Progenitor cell of endocrine pancreas (in vitro differentiated cells): ENCODE measurements at places on chromosomes 3 and 15.

- peak overlapping the region; percentile 93 for H3K27ac ChIP-seq
- H3K36me3 ChIP-seq = no peaks in the 10 kb centered on the region
- H3K4me3 ChIP-seq = peak overlapping the region; percentile 90
- no peaks in the 10 kb centered on the region for H3K27me3 ChIP-seq
Observed at GRCh38 chr15:85793641-85794597, 806 bp downstream of the KLHL25 start.

GRCh38 chr15:61126811-61127210 lies 102.3 kb downstream of the RORA start:
- DNase-seq = no peak
- H3K27ac ChIP-seq = no peak overlapping the region
- H3K27me3 ChIP-seq = peaks cover 39% of the 10 kb centered on the region
- H3K4me3 ChIP-seq = no peak overlapping the region
- H3K36me3 ChIP-seq = no peaks in the 10 kb centered on the region

DNA sequence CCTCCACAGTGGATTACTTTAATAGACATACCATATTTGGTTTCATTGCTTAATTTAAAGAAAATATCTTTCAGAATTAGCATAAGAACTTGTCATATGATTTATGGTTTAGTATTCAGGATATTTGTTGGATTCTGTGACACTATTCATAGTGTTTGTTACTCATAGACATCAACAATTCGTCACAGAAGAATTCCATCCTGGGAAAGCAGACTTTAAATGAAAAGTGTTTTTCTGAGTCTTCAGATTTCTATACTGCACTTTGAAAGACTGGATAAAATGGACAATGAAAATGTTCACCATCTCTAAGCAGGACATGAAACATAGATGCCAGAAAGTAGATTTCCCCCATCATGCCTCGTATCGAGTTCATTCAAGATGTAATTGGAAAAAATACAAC lies 435.6 kb upstream of the ONECUT1 start:
- H3K4me1 ChIP-seq = peaks cover 15% of the 10 kb centered on the region
- no peak overlapping the region for H3K4me3 ChIP-seq
- peaks cover 2% of the 10 kb centered on the region for H3K36me3 ChIP-seq
- no peak for DNase-seq
- no peaks in the 10 kb centered on the region for H3K27me3 ChIP-seq

GRCh38 chr3:97646932-97647331 lies 117.6 kb upstream of the ARL6 start:
- H3K4me1 ChIP-seq = peaks cover 6% of the 10 kb centered on the region
- DNase-seq = no peak
- H3K27ac ChIP-seq = no peak overlapping the region
- H3K27me3 ChIP-seq = no peaks in the 10 kb centered on the region

DNA sequence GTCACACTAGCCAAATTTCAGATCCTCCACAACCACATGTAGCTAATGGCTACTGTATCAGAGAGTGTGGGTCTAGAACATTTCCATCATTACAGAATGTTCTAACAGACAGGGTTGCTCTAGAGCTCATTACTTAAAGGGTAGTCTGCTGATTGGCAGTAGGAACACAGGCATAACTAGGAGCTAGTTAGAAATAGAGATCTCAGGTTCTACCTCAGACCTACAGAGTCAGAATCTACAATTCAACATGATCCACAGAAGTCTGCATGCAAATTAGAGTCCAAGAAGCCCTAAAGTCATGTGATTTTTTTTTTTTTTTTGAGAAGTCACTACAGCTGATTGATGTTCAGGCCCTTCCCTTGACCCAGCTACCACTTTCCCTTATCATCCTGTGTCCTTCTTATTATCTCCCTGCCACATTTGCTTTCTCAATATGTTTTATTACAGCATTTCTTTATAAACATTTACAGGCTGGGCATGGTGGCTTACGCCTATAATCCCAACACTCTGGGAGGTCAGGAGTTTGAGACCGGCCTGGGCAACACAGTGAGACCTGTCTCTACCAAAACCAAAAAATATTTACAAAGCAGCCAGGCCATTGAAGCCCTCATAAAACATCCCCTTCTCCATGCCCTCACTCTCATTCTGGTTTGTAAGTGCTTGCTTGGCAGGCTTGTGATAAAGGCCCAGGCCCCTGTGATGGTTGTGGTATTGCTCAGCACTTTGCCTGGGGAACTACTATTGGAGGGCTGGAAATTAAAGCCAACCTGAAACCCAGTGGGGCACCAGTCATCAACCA lies 3.8 kb upstream of the ABHD5 start:
- H3K4me1 ChIP-seq = peaks cover 15% of the 10 kb centered on the region
- peaks cover 13% of the 10 kb centered on the region for H3K36me3 ChIP-seq
- H3K27me3 ChIP-seq = no peaks in the 10 kb centered on the region
- no peak overlapping the region for H3K27ac ChIP-seq
- H3K4me3 ChIP-seq = no peak overlapping the region
- DNase-seq = no peak

DNA sequence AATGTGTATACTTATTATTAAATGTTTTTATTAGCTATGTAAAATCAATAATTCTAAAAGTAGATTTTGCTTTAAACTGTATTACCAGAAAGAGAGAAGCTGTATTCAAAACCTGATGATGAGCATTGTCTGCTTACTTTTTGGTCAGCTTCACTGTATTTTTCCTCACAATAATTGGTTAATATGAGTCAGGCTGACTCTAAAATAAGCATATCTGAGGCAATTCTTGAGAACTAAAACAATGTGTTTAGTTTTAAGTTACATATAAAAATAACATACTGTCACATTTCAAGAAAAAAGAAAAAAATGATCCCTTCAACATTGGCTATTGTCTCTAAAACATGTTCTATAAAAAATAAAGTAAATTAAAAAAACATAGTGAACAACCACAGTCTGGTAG lies 66.1 kb downstream of the EPHA3 start:
- H3K36me3 ChIP-seq = no peaks in the 10 kb centered on the region
- no peak overlapping the region for H3K4me3 ChIP-seq
- DNase-seq = no peak

- H3K27me3 ChIP-seq = no peaks in the 10 kb centered on the region
- no peak overlapping the region for H3K4me3 ChIP-seq
- no peak for DNase-seq
- H3K36me3 ChIP-seq = peaks cover 7% of the 10 kb centered on the region
- no peak overlapping the region for H3K27ac ChIP-seq
Observed at GRCh38 chr3:52489453-52489852, 5.7 kb upstream of the STAB1 start.

- H3K36me3 ChIP-seq = peaks cover 3% of the 10 kb centered on the region
- no peak for DNase-seq
- H3K27ac ChIP-seq = peak overlapping the region; percentile 74
- peak overlapping the region; percentile 79 for H3K4me3 ChIP-seq
- H3K27me3 ChIP-seq = no peaks in the 10 kb centered on the region
- peaks cover 19% of the 10 kb centered on the region for H3K4me1 ChIP-seq
Observed at GRCh38 chr15:66700412-66700801, 1.6 kb upstream of the SMAD6 start.

DNA sequence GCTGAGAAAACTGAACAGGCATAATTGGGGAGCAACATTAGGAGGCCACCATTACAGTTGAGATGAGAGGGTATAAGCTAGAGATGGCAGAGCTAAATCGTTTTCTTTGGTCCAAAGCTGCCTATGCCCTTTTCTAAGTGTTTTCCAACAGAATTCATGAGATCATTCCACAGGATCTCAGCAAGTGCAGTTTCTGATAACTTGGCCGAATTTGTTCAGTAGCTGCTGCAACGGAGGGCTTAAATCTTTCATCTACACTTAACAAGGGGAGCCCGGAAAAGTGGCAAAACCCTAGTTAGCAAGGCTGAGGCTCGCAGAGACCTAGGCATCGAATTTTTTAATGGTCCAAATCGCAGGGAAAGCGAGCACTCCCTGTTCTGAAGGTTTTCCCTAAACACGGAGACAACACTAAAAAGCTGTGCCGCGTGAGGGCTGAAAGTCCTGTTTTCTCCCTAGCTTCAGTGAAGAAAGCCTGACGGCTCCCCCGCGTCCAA lies 531 bp upstream of the BLOC1S6 start:
- H3K36me3 ChIP-seq = no peaks in the 10 kb centered on the region
- H3K4me3 ChIP-seq = peak overlapping the region; percentile 98
- peaks cover 28% of the 10 kb centered on the region for H3K4me1 ChIP-seq
- DNase-seq = no peak

DNA sequence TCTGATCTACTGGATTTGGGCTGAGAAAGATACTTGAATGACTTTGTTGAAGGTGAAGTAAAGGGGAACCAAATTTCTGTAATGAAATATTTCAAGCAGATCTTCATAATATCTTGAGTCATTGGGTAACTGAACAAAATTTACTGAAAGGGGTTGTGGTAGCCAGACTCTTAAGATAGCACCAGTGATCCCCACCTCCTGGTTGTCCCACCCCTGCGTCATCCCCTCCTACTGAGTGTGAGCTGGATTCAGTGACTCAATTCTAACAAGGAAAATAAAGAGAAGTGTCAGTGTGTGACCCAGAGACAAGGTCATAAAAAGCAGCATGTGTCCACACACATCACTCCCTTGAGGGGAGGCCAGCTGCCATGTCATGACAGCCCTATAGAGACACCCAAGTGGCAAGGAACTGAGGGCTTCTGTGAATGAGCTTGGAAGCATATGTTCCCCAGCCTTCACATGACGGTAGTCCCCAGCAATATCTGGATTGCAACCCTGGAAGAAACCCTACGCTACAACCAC lies 107.1 kb downstream of the MECOM start:
- H3K27ac ChIP-seq = no peak overlapping the region
- H3K36me3 ChIP-seq = peaks cover 6% of the 10 kb centered on the region
- no peak overlapping the region for H3K4me3 ChIP-seq
- H3K27me3 ChIP-seq = no peaks in the 10 kb centered on the region

- no peaks in the 10 kb centered on the region for H3K27me3 ChIP-seq
- no peak overlapping the region for H3K4me3 ChIP-seq
- DNase-seq = no peak
- H3K36me3 ChIP-seq = no peaks in the 10 kb centered on the region
- H3K27ac ChIP-seq = no peak overlapping the region
Observed at GRCh38 chr3:86563400-86563970, 427.5 kb downstream of the VGLL3 start.

GRCh38 chr15:56739964-56740640 lies 6.8 kb upstream of the ZNF280D start:
- H3K27ac ChIP-seq = no peak overlapping the region
- no peaks in the 10 kb centered on the region for H3K4me1 ChIP-seq
- DNase-seq = no peak
- no peak overlapping the region for H3K4me3 ChIP-seq
- H3K36me3 ChIP-seq = peaks cover under 1% of the 10 kb centered on the region
- H3K27me3 ChIP-seq = no peaks in the 10 kb centered on the region

DNA sequence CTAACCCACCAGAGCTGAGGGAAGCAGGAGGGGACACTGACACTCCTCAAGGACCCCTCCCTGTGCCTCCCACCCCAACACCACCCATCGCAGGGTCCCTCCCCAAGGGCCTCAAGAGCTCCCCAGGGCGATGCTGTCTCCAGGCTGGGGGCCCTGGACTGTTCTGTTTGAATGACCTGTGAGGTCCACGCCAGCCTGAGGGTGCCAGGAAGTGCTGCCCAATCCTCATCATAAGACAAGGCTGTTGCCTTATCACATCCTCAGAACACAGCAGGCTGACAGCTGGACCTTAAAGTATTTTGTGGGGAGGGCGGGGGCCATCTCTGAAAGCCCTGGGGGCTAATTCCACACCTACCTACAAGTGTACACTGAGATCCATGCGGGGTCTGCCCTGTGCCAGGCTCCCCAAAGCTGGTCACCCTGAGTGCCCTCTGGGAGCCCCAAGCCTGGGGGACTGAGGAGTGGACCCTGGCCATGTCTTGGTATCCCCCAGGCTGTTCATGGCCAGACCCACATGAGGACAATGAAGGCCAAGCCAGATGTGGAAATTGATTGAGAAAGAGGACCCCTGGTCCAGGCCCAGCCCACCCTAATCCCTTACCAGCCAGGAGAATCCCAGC lies 23.8 kb upstream of the GOLGA6C start:
- DNase-seq = no peak
- H3K4me3 ChIP-seq = no peak overlapping the region
- no peaks in the 10 kb centered on the region for H3K36me3 ChIP-seq
- no peak overlapping the region for H3K27ac ChIP-seq
- peaks cover 25% of the 10 kb centered on the region for H3K27me3 ChIP-seq

DNA sequence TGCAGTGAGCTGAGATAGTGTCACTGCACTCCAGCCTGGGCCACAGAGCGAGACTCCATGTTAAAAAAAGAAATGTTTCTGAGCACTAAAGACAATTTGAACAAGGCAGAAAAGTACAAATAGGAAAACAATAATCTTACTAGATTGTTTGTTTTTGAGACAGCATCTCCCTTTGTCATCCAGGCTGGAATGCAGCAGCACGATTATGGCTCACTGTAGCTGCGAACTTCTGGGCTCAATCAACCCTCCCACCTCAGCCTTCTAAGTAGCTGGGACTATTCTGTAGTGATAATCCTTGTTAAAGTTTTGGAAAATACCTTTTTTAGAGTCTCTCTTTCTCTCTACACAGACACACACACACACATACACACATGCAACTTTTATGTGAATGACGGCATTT lies 107.1 kb downstream of the LPP start:
- no peak for DNase-seq
- no peaks in the 10 kb centered on the region for H3K27me3 ChIP-seq
- peaks cover 35% of the 10 kb centered on the region for H3K4me1 ChIP-seq
- H3K27ac ChIP-seq = no peak overlapping the region
- peaks cover 3% of the 10 kb centered on the region for H3K36me3 ChIP-seq
- no peak overlapping the region for H3K4me3 ChIP-seq

DNA sequence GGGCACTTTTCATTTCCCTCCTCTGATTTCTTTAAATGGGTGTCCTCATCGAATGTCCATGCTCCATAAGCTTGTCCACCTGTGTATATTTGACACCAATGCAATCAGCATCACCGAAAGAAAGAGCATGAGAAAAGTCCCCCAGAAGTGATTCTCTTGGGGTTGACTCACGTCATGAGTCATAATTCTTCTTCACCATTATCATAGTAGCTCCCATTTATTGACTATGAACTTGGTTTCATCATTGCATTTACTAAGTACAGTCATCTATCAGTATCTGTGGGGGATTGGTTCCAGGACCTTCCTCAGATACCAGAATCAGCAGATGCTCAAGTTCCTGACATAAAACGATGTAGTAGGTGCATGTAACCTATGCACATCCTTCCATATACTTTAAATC lies 372.5 kb upstream of the CFAP20DC start:
- no peak overlapping the region for H3K4me3 ChIP-seq
- H3K36me3 ChIP-seq = no peaks in the 10 kb centered on the region
- peaks cover 23% of the 10 kb centered on the region for H3K27me3 ChIP-seq
- H3K4me1 ChIP-seq = peaks cover 10% of the 10 kb centered on the region
- no peak overlapping the region for H3K27ac ChIP-seq

DNA sequence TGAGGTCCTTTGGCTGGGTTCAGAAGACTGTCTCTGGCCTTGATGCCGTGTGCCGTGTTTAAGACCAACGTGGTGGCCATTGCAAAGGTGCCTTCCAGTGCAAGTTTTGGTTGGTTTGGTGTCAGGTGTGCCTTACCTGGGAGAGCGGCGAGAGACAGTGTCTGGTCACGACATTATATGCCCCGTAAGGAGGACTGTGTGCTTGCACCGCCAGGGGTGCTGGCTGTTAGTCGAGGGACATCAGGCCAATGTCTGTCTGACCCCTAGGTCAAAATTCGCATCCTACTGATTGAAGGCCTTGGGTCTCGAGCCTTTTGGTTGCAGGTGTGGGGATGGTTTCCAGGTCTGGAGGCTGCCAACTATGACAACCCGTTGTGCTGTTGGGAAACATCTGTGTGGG lies 111.9 kb downstream of the SNRPN start:
- H3K36me3 ChIP-seq = peaks cover 100% of the 10 kb centered on the region
- no peaks in the 10 kb centered on the region for H3K27me3 ChIP-seq
- DNase-seq = no peak
